Stimulated activated CD8-positive, alpha-beta memory T cell treated with anti-CD3 and anti-CD28 coated beads, Interleukin-7, amount 100 ng/mL, for 24 hours (primary cell): ENCODE measurements at places on chromosomes 16 and 17.

DNA sequence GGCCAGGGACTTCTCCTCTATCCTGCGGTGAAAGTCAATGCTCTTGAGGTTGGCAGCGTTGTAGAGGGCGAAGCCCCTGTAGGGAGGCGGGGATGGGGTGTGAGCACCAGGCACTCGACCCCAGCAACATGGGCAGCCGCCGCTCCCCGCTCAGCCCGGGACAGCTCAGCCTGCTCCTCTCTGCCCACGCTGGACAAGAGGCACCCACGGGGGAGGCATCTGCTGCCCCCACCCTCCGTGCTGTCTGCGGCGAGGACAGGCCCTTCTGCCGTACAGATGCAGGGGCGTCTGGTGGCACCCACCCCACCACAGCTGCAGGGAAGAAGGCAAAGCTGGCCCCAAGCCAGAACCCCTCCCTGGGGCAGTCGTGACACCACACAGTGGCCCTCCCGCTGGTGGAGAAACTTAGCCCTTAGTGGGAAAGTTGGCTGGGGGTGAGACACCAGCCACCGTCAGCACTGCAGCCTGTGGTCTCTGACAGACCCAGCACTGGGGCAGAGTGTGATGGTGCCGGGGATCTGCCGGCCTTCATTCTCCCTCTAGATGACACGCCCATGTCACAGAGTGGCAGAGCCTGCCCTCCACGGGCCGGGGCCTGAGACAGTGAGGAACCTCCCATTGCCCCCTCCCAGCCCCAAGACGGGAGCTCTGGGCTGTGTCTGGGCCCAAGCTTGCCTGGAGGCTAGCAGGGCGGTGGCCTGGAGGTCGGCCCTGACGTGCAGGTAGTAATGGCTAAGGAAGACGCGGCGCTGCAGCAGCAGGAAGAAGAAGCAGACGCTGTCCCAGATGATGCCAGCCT, 19.5 kb downstream of the CTU2 start:
- no peak for DNase-seq

DNA sequence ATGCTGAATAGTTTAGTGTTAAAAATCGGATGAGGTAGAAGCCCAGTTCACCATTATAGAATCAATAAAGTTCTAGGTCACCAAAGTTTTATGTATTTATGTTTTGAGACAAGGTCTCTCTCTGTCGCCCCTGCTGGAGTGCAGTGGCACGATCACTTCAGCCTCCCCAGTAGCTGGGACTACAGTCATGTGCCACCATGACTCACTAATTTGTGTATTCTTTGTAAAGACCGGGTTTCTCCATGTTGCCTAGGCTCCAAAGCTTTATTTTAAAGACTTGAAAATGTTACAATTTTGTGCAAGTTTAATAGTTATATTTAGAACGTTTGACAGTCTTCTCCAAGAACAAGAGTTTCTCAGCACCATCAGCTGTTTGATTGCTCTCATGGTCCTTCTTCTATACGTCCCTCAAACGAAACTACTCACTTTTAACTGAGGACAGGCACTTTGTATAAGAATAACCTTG, 32.1 kb downstream of the NDE1 start:
- peak; percentile 4 for DNase-seq

DNA sequence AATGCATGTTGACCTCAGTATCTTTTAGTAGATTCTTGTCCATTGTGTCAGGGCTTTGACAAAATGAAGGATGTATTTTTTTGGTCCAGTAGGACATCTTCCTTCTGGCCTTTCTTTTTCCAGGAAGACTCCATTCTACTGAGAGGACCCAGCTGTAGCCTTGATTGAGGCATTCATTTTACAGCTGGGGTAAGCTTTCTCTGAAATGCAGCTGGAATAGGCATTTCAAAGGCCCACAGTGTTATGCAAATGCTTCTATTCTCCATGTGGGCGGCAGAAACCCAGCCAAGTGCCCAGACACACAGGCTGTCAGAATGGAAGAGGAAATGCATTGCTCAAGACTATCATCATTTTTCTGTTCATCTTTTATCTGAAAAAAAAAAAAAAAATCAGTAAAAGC, 629.0 kb upstream of the CDH8 start:
- no peak for DNase-seq

GRCh38 chr16:87691686-87692079, 74.1 kb downstream of the KLHDC4 start:
- no peak for DNase-seq

- DNase-seq = no peak
These were observed 198.6 kb downstream of the AATF start for GRCh38 chr17:37147301-37147812.

DNA sequence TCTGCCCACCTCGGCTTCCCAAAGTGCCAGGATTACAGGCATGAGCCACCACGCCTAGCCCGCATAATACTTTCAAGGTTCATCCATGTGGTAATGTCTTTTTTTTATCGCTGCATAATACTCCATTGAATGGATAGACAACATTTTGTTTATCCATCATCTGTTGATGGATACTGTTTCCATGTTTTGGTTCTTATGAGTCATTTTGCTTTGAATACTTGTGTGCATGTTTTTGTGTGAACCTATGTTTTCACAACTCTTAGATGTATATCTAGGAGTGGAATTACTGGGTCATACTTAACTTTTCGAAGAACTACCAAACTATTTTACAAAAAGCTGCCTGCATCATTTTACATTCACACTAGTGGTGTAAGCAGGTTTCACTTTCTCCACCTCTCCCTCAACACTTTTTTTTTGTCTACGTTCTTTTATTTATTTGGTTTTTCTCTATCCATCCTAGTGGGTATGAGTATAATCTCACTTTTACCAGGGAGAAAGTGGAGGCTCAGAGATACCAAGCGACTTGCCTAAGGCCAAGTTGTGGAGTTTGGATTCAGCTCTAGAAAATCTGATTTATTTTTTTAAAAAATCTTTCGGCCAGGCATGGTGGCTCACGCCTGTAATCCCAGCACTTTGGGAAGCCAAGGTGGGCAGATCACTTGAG, 151.2 kb downstream of the CMIP start:
- DNase-seq = no peak

DNA sequence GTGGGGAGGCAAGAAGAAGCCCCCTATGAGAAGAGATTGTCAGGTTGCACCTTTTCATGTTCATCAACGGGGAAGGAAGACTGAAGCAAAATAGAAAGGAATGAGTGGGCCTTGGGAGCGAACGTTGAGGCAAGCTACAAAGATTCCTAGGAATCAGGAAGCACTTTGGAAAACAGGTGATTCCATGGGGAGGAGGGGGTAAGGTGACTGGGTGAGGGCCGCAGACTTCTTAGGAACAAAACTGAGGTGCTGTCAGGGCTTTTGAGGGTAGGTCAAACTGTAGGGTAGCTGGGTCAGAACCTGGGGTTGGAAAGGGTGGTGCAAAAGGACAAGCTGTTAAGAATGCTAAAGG, 528 bp downstream of the ITFG1 start:
- no peak for DNase-seq

- peak; percentile 11 for DNase-seq
These were observed 1.1 kb upstream of the CRHR1 start for GRCh38 chr17:45782889-45783592.

- no peak for DNase-seq
These were observed 54.5 kb downstream of the PAFAH1B1 start for GRCh38 chr17:2647957-2648356.

GRCh38 chr17:77930780-77931768, 27.4 kb upstream of the TNRC6C start:
- no peak for DNase-seq

DNA sequence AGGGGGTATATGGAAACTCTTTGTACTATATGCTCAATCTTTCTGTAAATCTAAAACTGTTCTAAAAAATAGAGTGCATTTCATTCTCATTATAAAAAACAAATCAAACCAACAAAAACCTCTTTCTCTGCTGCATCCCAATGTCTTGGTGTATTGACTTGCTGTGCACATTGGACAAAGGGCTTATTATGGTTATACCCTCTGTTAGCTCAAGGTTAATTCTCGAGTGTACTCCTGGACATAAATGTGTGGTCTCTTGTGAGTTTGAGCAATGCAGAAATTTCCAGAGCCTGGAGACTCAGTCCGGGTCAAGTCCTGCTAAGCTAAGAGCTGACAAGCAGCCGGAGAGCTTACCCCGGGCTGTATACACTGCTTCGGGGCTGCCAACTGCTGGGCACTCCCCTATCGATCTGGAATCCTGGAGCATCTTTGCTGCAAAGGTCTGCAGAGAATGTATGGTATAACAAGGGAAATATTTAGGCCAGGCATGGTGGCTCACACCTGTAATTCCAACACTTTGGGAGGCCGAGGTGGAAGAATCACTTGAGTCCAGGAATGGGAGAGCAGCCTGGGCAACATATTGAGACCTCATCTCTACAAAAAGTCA, 66.2 kb upstream of the BRD7 start:
- no peak for DNase-seq

GRCh38 chr17:27559506-27560481, 71.2 kb upstream of the LGALS9 start:
- DNase-seq = no peak

GRCh38 chr16:87687126-87687910, 78.5 kb downstream of the KLHDC4 start:
- DNase-seq = no peak

- DNase-seq = no peak
These were observed 167.0 kb downstream of the COPRS start for GRCh38 chr17:31692027-31692426.

GRCh38 chr17:81073967-81074839, 39.3 kb downstream of the BAIAP2 start:
- no peak for DNase-seq

DNA sequence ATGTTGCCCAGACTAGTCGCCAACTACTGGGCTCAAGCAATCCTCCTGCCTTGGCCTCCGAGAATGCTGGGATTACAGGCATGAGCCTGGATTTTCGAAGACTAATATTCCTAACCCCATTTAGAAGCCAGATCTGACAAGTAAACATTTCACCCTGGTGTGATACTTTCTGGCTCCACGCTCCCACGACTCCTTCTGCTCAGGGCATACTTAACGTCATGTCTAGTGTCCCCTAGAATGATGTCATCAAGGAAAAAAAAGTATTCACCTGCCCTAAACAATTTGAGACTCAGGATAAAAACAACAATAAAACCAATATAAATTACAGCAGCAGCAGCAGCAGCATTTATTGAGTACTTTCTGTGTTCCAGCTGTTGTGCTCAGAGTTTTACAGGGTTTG, 13.2 kb downstream of the ITGB3 start:
- no peak for DNase-seq
